Common myeloid progenitor, CD34-positive (primary cell): ENCODE measurements at places on chromosomes 7 and 10.

- DNase-seq: no peak
Observed at GRCh38 chr7:155998766-155999630, 186.7 kb upstream of the SHH start.

DNA sequence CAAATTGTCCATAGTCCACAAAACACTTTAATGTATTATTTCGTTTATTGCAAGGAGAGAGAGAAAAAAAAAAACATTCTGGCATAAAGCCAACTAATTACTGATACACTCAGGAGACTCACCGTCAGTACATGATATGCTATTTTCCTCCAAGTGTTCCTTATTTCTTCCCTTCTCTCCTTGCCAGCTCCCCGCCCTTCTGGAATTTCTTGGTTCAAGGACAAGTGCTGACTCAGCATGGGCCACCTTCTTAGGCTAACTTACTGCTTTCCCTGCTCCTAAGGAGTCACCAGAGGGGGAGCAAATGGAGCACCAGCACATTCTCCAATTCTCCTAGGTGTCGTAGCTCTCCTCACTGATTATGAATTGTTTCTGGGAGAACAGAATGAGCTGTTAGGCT, 133.8 kb upstream of the HDAC9 start:
- DNase-seq: no peak

DNA sequence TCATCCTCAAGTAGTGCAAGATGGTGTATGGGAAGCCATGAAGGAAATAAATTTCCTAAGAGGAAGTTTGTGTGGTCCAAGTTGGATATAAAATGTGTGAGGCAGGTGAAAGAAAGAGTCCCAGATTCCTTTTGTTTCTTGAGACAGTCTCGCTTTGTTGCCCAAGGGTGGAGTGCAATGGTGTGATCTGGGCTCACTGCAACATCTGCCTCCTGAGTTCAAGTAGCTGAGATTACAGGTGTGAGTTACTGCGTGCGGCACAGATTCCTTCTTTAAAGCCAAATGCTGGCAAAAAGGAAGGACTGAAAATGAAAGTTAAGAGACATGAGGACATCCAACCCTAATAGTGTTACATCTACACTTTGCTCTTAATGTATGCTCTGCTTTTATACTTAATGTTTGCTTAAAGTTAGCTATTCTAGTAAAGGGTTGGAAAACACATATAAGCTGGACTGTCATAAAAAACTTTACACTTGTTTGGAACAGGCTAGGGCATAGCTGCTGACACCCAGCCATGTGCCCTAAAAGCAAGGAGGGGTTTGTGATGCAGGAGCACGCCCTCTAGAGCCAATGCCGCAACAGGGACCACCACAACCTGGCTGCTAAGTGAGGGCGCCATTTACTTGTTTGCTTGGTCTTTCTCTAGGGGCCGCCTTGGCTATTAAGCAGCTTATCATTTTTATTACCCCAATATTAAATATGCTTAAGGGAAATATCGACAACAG, 34.5 kb downstream of the CLEC2L start:
- DNase-seq: no peak

DNA sequence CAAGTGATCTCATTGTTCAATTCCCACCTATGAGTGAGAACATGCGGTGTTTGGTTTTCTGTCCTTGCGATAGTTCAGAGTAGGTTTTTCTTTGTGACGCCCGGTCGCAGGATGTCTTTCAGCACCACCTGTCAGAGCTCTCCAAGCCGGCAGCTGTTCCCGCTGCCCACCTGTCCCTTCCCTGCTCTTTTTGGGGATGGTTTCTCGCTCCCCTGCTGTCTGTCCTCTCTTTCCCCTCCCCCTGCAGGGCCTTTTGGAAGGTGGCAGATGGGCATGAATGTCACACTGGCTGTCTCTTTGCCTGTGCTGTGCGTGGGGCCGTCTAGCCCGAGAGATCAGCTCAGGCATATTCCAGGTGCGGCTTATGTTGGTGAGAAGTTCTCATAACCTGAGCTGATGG, 137.0 kb downstream of the GRK5 start:
- no peak for DNase-seq

DNA sequence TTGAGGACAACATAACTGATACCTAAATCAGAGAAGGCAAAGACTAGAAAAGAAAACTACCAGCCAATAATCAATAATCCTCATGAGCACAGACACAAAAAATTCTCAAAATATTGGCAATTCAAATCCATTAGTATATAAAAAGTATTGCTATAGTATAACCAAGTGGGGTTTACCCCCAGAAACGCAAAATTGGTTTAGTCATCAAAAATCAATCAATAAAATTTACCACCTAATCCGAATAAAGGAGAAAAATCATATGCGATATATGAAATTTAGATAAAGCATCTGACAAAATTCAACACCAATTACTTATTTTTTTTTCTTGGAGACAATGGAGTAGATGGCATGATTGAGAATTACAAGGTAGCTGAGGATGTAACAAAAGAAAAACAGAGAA, 11.2 kb upstream of the ING3 start:
- no peak for DNase-seq

GRCh38 chr7:39890411-39890810, 59.6 kb upstream of the CDK13 start:
- no peak for DNase-seq

DNA sequence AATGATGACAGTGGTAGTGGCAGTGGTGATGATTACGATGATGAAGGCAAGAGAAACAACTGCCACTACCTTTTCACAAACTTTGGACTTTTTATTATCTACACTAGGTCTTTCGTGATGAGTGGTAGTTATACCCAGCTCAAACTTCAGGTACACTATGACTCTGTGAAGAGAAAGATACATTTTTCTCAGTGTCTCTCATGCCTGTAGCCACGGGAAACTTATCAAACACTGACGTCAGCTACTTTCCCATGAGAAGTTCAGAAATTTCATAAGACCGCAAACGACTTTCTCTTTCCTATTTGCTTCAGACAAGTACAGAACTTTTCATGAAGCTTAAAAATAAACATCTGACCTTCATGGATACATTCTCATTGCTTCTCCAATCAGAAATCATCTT, 57.0 kb downstream of the CALD1 start:
- DNase-seq: no peak

GRCh38 chr10:70803775-70804420, 11.8 kb upstream of the SGPL1 start:
- DNase-seq: no peak

- DNase-seq: no peak
Observed at GRCh38 chr7:139647814-139648390, 124.4 kb downstream of the CLEC2L start.

DNA sequence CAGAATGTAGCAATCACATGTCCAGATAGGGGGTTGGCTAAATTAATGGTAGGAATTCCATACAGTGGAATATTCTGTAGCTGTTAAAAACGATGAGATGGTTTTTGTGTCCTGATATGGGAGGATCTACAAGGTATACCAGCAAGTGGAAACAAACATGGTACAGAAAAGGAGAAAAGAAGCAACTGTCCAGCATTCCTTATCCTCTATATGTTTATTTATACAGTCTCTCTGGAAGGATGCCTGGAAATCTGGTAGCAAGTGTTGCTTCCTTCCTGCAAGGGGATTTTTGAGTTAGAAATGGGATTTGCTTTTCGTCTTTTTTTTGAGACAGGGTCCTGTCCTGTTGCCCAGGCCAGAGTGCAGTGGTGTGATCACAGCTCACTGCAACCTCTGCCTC, 19.3 kb downstream of the IL15RA start:
- DNase-seq: no peak

DNA sequence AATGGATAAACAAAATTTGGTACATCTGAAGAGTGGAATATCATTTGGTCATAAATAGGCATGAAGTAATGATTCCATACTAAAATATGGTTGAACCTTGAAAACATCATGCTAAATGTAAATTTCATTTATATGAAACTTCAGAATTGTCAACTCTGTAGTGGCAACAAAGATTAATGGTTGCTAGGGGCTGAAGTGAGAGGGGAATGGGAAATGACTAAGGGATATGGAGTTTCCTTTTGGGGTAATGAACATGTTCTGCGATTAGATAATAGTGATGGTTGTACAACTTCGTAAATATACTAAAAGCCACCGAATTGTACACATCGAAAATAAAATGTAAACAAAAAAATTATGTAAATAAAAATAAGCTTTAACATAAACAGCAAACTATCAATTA, 384.1 kb upstream of the STEAP1 start:
- peak; percentile 93 for DNase-seq
